NCI-H2081 (cell line): ENCODE measurements at places on chromosomes 1 and 21.

- no peak for DNase-seq
Observed at GRCh38 chr1:178086294-178086693, 7.6 kb upstream of the RASAL2 start.

GRCh38 chr1:241842565-241842964 lies 5.4 kb upstream of the EXO1 start:
- DNase-seq, result no peak

DNA sequence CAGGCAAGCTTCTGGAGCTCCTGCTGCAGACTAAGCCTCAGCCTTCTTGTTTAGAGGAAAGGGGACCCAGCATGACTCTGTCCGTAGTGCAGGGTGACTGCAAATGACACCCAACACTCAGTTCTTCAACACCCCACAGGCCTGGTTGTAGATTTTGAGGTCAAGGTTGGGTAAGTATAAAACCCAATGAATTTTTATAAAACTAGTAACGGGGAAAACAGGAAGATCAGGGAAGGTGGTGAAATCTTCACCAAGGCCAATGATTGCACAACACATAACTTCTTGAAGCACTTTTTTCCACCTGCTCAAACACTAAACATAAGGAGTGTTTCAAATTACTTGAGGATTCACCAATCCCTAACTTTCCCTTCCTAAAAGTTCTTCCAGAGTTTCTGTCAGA lies 89.4 kb upstream of the JAK1 start:
- no peak for DNase-seq

DNA sequence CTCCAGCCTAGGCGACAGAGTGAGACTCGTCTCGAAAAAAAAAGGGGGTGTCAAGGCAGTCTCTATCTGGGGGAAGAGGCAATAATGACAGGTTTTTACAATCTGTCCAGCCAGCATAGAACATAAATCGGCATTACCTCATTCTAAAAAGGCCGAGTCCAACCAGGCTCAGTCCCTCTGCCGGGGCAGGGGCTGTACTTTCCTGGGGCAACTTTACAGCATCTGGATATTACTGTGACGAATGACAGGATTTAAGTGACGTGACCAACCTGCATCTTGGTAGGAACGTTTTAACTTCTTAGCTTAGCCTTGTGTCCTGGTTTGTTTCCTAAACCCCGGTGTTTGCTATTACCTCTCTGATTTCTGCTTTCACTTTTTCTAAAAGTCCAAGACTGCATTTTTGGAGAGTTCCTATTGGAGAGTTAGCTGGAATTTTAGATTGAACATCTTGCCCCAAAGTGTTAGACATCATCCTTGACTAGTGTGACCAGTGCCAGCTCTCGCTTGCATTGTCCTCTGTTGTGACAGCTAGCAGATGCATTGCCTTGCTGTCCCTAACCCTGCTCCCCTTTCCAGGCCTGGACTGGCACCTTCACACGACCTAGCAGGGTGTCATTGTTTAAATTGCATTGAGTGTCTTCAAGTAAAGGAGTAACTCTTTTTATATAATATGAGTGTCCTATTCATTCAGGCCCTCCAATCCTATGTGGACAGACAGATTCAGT lies 96.5 kb downstream of the TGFBR3 start:
- no peak for DNase-seq

- DNase-seq, result no peak
Observed at GRCh38 chr1:20058531-20058930, 11.5 kb upstream of the PLA2G5 start.

GRCh38 chr1:151978922-151979321 lies 14.7 kb downstream of the S100A10 start:
- no peak for DNase-seq

DNA sequence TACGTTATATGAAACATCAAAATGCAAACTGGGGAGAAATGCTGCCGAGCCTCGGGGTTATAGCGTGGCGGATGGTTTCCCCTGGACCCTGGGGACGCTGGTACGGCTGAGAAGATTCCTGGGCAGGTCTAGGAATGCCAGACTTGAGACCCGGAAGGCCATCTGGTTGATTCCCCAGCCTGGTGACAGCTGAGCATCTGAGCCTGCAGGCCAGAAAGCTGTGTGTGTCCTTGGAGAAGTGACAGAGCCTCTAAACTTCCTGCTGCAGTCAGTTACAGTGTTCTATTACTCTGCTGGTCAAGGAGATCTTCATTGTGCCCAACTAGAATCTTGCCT lies 2.3 kb downstream of the VASH2 start:
- no peak for DNase-seq

DNA sequence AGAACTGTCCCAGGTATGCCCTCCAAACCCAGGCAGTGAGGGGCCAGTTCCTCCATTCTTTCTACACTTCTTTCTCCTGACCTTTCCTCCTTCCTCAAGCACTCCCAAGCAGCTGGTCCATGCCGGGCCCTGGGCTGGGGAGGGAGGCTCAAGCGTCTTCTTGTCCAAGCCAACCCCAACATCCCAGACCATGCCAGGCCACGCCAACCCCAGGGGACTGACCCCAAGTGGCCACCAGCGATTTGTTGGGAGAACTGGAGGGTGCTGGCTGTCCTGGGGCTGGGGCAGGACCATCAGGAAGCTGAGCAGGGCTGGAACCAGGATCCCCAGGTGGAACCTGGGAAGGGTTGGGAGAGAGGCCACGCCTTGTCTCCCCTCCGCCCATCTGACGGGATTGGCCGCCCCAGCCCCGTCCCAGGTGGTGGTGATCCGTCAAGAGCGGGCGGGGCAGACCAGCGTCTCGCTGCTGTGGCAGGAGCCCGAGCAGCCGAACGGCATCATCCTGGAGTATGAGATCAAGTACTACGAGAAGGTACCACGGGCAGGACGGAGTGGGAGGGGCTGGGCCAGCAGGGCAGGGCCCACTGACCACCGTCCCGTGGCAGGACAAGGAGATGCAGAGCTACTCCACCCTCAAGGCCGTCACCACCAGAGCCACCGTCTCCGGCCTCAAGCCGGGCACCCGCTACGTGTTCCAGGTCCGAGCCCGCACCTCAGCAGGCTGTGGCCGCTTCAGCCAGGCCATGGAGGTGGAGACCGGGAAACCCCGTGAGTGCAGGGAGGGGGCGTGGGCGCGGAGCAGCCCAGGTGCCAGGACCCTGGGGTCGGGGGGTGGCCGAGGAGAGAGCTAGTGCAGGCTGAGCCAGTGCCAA lies 29.9 kb downstream of the EPHA8 start:
- DNase-seq, result no peak

- no peak for DNase-seq
Observed at GRCh38 chr1:219339466-219339865, 165.8 kb downstream of the LYPLAL1 start.

- no peak for DNase-seq
Observed at GRCh38 chr1:217418269-217419193, 212.4 kb downstream of the GPATCH2 start.

DNA sequence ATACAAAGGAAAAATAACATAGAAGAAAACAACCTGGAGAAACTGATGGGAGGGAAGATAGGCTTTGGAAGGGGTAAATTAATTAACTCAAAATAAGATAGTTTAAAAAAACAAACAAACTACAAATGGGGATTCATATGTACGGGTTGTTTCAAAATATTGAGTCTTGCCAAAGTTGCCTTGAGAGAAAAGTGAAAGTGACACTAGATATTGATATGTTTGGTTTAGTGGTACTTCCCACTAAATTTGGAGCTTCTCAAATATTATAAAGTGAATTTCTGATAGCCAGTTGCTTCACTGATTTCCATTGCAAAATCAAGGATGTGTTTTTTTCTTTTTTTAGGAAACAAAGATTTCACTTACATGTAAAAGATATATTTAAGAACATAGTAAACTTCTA lies 149.5 kb upstream of the RUNX1 start:
- no peak for DNase-seq

DNA sequence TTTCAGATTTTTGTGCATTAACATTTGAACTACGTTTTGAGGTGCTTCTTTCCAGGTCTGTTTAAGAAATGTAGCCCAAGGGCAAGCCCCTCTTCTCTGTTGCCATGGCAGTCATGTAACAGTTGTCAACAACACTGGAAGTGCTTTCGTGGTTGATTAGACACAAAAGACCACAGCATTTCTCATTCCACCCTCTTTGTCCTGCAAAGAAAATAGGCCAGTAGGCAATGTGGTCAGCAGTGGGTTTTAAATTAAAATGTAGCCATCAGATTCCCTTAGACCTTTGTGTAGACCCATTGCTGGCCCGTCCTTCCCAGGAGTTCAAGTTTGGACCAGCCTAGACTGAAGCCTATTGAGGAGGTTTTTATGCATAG lies 35.4 kb downstream of the VANGL1 start:
- DNase-seq, result no peak

DNA sequence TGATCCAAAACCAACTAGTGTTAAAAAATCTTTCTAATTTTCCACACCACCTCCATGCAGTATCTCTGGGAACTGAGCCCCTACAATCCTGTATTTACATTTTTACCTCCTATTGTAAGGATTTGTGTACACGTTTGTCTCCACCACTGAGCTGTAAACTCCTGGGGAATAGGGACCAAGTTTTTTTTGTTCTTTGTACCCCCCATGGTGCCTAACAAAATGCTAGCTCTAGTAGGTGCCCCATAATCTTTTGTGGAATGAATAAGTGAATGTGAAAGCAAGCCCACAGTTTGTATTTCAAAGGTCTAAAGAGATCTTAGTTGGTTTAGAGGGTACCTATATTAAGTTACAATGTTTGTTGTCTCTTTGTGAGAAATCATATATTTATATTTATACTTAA lies 879 bp upstream of the WLS start:
- DNase-seq, result no peak

DNA sequence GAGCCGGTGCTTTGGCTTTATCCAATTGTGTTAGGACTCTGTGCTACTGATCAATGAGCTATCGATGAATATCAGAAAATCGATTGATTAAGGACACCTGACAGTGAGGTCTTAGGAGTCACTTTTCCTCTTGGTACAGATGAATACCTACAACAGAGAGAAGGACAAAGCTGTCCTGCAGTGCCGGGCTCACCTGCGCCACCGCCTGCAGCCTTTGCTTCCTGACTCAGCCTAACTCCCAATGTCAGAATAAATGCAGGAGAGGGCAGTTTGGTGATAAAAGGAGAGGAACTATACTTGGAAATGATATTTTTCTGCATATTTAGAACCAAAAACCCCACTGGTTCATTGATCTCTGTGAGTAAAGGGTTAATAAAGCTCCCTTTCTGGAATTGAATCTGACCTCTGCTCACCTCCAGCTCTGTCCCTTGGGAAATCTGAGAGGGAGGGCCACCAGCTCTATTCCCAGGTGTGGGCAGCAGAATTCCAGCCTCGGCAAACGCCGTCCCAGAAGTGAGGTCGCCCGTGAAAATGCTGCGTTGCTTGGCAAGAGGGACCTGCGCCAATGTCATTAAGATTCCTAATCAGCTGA lies 39.3 kb downstream of the POFUT2 start:
- no peak for DNase-seq

GRCh38 chr1:228059634-228060457 lies 22.7 kb upstream of the ARF1 start:
- peak; percentile 75 for DNase-seq

DNA sequence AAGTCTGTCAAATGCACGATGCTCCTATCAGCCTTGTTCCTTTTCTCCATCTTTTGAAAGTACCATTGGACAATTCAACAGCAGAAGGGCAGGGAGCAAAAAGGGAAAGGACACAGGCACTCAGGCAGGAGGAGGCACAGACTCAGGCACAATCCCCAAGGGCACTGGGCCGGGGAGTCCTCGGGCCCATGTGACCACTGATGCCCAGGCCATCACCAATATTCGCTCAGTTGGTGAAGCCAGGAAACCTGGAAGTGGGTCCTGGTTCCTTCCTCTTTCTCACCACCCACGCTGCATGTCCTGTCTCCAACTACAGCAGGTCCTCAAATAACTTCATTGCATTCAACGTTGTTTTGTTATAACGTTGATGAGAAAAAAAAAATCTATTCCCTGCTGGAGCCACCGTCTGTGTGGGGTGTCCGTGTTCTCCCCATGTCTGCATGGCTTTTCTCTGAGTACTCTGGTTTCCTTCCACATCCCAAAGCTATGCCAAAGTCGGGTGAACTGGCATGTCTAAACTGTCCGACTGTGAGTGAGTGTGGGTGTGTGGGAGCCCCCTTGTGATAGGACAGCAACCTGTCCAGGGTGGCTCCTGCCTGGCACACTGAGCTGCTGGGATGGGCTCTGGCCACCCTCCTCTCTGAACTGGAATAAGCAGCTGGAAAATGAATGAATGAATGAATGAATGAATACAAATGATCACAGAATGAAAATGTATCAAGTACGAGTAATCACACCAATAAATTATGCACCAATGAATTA lies 12.5 kb downstream of the NID1 start:
- no peak for DNase-seq

GRCh38 chr1:235093013-235093695 lies 35.5 kb downstream of the TOMM20 start:
- DNase-seq, result peak; percentile 63

DNA sequence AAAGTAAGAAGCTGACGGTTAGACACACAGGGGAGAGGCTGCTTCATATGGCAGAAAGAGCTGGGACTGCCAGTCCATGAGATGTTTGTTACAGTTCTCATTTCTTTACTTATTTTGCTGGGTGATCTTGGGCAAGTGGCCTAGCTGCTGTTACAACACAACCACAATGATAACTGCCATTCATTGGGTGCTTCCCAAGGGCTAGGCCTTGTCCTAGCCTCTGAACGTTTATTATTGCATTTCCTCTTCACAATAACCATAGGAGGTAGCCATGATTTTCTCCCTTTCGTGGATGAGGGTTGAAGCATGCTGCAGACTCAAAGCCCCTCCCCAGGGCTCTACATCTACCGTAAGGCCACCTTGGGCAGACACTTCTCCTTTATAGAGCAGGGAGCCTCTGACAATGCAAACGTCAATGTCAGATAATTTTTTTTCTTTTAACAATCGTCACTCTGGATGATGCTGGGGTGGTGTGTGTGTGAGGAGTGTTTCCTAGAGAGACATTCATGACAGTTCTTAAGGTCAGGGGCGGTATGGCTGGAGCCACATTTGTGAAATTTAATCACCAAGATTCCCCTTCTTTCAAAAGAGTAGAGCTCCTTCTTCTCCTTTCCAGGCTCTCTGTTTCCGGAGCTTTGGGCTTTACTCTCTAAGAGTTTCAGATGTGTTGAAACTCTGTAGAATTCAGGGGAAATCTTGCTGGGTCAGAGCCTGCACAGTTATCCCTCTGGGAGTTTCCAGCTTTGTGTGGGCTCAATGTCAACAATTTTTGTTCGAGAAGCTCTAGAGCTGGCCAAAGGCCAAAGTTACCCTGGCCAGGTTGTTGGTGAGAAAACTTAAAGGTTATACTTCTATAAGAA lies 138.5 kb upstream of the SGIP1 start:
- DNase-seq, result no peak

GRCh38 chr1:52268372-52268771 lies 97.6 kb downstream of the CC2D1B start:
- no peak for DNase-seq

- no peak for DNase-seq
Observed at GRCh38 chr1:199135901-199136300, 497.1 kb downstream of the PTPRC start.

DNA sequence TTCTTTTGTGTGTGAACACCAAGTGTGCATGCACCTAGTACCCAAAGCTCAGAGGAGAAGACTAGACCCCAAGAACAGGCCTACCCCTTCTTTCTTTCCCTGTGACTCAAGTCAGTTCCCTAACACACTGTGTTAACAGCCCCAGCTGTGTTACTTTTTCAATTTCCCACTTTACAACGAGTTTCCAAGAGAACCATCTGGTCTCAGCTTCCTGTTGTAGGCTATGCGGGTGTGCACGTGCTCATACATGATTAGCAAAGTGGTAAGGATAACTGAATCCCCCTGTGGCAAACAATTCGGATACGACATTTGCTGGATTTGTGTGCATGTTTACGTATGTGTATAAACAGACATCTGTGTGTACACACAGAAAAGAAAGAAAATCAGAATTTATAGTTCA lies 17.9 kb downstream of the IFNAR2 start:
- DNase-seq, result no peak

GRCh38 chr21:43603641-43604504 lies 55.4 kb downstream of the HSF2BP start:
- DNase-seq, result no peak
